ENCODE measurements at places on chromosomes 3 and 15.

DNA sequence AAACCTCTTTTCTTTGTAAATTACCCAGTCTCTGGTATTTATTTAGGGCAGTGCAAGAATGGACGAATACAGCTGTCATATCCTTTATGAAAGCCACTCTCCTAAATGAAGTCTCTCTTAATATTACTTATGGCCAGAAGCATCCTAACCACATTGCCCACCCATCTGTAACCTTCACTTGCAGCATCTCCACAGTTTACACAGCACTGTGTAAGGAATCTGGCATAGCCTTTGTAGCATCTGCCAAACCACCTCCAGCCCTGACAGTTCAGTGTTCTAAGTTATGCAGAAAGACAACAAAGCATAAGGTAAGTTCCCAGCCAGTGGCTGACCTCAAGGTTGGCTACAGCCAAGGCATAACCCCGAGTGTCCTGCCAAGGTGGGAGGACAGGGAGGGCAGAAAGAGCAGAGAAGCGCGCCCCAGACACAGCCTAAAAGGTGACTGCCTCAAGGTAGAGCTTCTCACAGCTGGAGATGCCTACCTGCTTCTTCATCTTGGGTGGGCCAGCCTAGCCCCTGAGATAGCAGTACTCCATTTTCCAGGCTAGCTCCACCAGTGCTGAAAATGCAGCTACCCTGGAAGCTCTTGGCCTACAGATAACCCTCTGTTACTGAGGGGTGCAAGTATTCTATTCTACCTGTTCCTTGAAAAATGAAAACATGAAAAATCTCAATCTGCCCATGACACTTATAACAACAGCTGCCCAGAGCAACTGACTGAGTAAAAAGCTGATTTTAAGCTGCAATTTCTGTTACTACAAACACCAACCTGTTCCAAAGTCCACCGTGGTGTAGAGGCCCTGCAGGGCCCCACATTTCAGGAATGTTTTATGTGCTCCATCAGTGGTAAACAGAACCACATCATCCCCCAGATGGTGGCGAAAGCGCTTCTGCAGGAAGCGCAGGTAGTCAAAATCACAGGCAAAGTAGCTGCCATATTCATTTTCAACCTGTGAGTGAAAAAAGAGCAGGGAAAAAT is 39.3 kb downstream of the GLB1 start:
- no peak for DNase-seq

DNA sequence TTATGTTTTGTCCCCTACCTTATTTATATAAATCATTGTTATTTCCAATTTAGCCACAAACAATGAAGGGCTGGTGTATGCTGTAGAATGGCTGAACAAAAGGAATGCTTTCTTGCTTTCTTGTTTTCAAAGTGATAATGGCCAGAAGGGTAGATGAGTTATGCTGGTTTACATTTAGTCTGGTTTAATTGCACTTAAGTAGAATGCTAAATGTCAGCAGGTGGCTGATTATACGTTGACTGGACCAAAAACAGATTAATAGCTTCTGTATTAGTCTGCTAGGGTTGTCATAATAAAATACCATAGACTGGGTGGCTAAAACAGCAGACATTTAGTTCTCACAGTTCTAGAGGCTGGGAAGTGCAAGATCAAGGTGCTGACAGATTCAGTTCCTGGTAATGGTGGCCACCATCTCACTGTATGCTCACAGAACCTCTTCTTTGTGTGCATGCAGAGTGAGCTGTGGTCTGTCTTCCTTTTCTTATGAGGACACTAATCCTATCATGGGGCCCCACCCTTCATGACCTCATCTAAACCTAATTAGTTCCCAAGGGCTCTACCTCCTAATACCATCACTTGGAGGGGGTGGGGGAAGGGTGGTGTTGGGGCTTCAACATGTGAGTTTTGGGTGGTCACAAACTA is 17.1 kb upstream of the XIRP1 start:
- no peak for DNase-seq

DNA sequence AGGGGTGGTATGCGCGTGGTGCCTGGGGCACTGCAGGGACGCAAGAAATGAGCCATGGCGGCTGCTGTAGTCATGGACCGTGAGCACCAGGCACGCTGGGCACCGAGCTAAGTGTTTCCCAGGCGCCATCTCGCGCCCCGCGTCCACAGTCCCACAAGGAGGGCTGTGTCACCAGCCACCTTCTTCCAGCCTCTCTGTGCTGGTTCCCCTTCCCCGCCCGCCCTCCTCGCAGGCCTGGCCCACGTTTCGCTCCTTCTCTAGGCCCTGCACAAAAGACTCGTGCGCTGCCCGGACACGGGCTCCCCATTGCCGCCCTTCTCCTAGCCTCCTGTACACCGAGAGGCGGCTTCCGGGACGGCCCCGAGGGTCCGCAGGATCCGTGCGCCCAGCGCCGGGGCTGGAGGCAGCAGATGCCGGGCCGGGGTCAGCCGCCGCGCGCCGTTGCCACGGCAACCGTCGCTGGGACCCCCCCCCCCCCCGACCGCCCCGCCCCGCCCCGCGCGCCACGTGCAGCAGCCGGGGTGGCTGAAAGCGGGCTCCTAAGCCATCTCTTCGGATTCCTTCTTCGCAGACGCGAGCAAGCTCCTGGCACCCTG is 113.4 kb downstream of the SRGAP3 start:
- DNase-seq: no peak

DNA sequence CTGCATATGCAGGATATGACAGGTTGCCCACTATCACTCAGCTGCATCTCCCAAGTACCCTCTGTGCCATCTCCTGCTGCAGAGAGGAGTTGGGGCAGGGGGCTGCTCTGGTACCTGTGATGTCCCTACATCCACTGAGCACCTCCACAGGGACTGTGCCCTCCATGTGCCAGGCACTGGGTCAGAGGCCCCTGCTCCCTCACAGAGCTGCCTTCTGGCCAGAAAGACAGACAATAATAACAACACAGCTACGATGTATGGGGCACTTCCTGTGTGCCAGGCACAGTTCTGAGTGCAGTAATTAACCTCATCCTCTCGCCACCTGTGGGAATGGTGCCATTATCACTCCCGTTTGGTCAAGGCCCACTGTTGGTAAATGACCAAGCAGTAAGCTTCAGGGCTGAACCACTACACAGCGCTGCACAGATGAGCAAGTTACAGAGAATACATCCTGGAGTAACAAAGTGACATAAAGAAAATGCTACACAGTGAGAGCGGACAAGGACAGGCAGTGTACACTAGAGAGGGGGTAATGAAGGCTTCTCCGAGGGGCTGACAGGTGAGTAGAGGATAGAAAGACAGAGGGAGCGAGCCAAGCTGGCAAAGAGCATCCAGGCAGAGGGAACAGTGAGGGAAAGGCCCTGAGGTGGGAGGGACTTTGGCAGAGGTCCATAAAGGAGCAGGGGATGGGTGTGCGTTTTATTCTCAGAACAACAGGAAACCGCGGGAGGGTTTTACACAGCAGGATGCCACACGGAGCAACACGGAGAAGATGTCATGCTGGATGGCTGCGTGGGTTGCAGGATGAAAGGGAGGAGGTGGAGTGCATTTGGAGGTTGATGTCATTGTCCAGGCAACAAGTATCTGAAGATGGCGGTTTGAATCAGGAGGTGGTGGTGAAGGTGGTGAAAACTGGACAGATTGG is 13.6 kb downstream of the WNT7A start:
- no peak for DNase-seq

GRCh38 chr3:158458464-158458863 is 112.5 kb upstream of the MLF1 start:
- DNase-seq: no peak

Data from NCI-H1092 (cell line).